ENCODE measurements at places on chromosomes 13 and 19.

GRCh38 chr13:30978981-30979956 is 46.8 kb downstream of the TEX26 start:
- no peak for DNase-seq

GRCh38 chr19:31639306-31639705 is 290.1 kb upstream of the TSHZ3 start:
- DNase-seq = no peak

DNA sequence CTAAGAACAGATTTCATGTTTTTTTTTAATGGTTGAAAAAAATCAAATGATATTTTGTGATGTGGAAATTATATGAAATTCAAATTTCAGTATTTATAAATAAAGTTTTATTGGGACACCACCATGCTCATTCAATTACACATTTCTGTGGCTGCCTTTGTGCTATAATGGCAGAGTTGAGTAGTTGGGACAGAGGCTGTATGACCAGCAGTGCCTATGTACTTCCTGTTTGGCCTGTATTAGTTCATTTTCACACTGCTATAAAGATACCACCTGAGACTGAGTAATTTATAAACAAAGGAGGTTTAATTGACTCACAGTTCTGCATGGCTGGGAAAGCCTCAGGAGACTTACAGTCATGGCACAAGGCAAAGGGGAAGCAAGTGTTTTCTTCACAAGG is 33.6 kb downstream of the AKAP11 start:
- DNase-seq = no peak

DNA sequence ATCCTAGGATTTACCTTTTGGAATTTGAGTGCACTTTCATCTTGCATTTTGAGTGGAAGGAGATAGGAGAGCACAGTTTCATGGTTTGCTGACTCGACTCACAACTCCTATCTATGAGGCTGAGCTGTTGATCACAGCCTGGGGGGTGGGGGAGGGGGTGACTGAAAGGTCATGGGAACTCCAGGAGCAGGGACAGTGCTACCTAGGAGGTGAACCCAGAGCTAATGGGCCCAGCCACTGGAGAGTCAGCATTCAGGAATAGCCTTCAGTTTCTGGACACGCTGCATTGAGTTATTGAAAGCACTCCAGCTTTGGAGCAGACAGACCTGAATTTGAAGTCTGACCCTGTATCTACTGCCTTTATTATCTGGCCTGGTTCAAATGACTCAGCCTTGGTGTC is 339.9 kb downstream of the SLC7A1 start:
- no peak for DNase-seq

Data from T-helper 2 cell (primary cell).